Right atrium auricular region (tissue), 2 donors: ENCODE measurements at places on chromosomes 16 and 17.

DNA sequence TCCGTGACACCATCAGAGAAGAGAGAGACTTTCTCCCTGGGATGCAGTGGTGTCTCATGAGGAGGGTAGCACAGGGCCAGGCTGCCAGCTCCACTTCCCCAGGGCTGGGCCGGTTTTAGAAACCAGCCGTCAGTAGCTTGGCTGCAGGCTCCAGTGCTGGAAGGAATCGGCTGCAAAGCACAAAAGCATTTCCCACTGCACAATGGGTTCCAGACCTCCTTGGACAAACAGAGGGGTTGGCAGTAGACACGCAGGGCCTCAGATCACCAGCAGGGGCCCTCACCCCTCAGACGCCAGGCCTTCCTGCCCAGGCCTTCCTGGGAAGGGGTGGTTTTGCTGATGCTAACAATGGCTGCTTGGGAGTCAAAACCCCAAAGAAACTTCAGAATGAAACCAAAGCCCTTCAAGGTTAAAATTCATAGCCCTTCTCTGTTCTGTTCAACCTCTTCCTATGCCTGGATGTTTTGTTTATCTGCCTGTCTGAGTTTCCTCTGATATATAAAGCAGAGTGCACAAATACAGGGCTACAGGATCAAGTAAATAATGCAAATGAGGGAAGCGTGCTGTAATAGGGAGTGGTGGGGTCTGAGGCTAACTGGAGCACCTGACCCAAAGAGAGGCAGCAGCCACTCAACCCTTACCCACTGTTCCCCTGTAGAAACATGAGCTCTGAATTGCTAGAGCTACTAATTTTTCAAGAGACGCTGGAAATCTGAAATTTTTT lies 26.2 kb downstream of the TEKT5 start:
- no peaks in the 10 kb centered on the region for H3K27me3 ChIP-seq
- H3K36me3 ChIP-seq = no peaks in the 10 kb centered on the region
- H3K4me1 ChIP-seq = no peaks in the 10 kb centered on the region
- no peak for DNase-seq
- no peak overlapping the region for H3K27ac ChIP-seq

DNA sequence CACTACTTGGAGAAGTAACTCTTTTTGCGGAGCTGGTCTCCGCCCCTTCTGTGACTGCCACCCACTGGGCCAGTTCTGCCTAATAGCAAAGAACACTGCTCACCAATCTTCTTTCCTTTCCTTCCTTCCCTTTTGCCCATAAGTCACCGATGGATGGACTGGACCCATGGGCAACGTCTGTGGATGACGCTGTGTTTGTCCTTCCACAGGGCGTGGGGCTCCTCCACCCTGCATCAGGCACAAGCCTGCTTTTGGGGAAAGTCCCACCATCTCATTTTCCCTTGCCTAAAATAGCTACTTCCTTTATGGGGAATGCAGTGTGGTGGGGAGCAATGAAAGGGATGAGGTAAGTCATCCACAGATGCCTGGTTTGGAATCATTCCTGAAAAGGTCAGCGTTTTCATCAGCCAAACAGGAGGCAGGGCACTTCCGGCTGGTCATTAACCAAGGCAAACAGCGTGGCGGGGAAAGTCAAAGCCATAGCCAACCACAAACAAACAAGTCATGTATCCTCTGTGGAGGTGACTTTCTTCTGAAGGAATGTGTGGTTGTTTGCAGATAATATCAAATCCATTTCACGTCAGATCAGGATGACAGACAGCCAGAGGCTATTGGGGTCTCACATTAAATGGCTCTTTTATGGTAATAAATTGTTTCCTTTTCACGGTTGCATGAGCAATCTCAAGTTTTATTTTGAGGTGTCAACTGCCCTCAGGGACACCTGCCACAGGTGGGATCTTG lies 30.7 kb upstream of the MED9 start:
- no peak overlapping the region for H3K4me3 ChIP-seq
- no peaks in the 10 kb centered on the region for H3K36me3 ChIP-seq
- H3K27me3 ChIP-seq = no peaks in the 10 kb centered on the region
- no peaks in the 10 kb centered on the region for H3K4me1 ChIP-seq
- no peak overlapping the region for H3K27ac ChIP-seq
- no peak for DNase-seq

DNA sequence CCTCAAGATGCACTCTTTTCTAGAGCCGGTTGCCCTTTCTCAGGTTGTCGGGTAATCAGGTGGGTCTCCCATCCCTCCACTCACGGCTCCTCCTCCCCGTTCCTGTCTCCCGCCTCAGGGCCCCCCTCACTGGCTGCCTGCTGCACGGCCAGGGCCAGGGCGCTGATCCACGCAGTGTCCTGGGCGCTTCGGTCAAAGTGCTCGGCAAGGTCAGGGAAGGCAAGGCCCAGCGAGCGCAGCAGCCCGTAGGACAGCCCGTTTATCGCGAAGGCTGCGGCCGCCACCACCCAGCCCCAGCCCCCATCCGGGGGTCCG lies 753 bp downstream of the SLC16A11 start:
- no peak for DNase-seq
- H3K27me3 ChIP-seq = peaks cover 4% of the 10 kb centered on the region
- no peaks in the 10 kb centered on the region for H3K4me1 ChIP-seq
- peak overlapping the region; percentile 61 for H3K27ac ChIP-seq
- peak overlapping the region; percentile 59 for H3K4me3 ChIP-seq
- no peaks in the 10 kb centered on the region for H3K36me3 ChIP-seq

- DNase-seq = no peak
- peak overlapping the region; percentile 23 for H3K27ac ChIP-seq
- H3K27me3 ChIP-seq = no peaks in the 10 kb centered on the region
- H3K36me3 ChIP-seq = no peaks in the 10 kb centered on the region
- peaks cover 31% of the 10 kb centered on the region for H3K4me1 ChIP-seq
These were observed 121.0 kb downstream of the COPRS start for GRCh38 chr17:31738067-31738466.

GRCh38 chr17:77742579-77742978 lies 215.9 kb upstream of the TNRC6C start:
- DNase-seq = no peak
- H3K4me1 ChIP-seq = peaks cover 21% of the 10 kb centered on the region
- H3K36me3 ChIP-seq = no peaks in the 10 kb centered on the region
- H3K27ac ChIP-seq = no peak overlapping the region

GRCh38 chr17:51144266-51145022 lies 8.9 kb upstream of the NME1 start:
- no peak for DNase-seq
- H3K27me3 ChIP-seq = no peaks in the 10 kb centered on the region
- no peak overlapping the region for H3K4me3 ChIP-seq
- H3K4me1 ChIP-seq = no peaks in the 10 kb centered on the region
- H3K36me3 ChIP-seq = no peaks in the 10 kb centered on the region

DNA sequence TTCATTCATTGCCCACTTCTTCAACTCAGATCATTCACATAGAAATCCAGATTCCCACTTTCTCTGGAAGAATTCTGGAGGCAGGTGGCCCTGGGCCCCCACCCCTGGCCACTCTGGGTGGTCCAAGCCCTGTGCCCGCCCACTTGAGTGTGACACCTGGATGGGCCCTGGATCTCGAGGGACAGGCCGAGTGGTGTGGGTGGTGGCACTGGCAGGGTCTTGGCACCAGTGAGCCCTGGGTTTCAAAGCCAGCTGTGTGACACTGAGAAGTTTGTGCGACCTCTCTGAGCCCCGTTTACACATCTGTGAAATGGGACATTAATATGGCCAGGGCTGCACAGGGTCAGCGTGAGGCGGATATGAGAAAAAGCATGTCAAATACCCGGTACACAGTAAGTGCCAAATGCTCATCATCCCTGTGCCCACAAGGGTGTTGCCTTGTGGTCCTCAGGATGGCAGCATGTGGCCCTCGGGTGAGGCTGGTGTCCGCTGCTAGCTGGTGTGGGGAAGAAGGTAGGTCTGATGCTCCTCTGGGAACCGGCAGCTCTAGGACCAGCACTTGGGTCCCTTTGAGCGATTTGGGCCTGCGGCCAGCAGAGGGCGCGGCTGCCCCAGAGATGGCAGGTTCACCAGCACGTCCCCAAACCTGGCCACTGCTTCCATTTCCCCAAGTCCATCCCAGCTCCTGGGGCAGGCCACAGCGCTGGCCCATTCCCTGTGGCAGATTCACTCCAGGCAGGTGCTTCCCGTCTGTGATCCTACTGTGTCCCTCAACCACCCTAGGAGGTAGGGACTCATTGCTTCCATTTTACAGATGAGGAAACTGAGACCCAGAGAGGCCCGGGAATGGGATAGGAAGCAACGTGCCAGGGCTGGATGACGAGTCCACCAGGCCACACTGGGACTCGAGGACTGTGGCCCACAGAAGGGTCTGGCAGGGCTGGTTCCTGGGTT lies 3.6 kb downstream of the OSGIN1 start:
- H3K4me3 ChIP-seq = no peak overlapping the region
- H3K27me3 ChIP-seq = no peaks in the 10 kb centered on the region
- DNase-seq = peak; percentile 86
- peaks cover 25% of the 10 kb centered on the region for H3K36me3 ChIP-seq

GRCh38 chr17:39231591-39232551 lies 6.1 kb upstream of the STAC2 start:
- H3K4me1 ChIP-seq = peaks cover 13% of the 10 kb centered on the region
- DNase-seq = no peak
- H3K36me3 ChIP-seq = no peaks in the 10 kb centered on the region
- no peaks in the 10 kb centered on the region for H3K27me3 ChIP-seq
- no peak overlapping the region for H3K27ac ChIP-seq

DNA sequence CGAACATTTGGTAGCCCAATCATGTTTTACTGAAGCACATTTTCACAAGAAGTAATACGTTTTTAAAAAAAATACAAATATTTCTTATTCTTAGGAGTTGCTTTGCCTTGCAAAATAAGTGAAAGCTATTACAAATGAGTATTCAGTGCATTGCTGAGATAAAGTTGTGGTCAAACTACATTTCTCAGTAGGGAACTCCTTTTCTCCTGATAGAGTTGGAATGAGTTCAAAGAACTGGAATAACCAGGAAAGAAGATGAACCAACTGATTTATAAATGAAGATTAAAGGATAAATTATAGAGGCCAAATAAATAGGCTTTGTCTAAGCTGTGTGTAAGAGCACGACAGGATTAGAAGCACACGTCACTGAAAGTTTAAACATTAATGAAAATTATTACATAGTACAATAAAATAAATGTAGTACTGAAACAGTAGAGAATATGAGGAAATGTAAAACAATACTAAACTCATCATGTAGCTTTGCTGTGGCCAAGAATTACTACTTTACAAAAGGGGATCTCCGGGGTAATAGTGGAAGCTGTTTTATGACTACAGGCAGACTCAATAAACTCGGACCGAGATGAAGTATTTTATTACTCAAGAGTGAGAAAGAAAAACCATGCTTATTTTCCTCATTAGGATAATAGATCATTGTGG lies 73.6 kb downstream of the KCNJ2 start:
- no peak for DNase-seq
- no peak overlapping the region for H3K4me3 ChIP-seq
- H3K36me3 ChIP-seq = no peaks in the 10 kb centered on the region
- no peak overlapping the region for H3K27ac ChIP-seq
- H3K4me1 ChIP-seq = no peaks in the 10 kb centered on the region

- H3K27ac ChIP-seq = no peak overlapping the region
- H3K4me3 ChIP-seq = no peak overlapping the region
- H3K4me1 ChIP-seq = peaks cover 19% of the 10 kb centered on the region
- no peak for DNase-seq
These were observed 9.9 kb upstream of the GUCY2D start for GRCh38 chr17:7992516-7992915.

DNA sequence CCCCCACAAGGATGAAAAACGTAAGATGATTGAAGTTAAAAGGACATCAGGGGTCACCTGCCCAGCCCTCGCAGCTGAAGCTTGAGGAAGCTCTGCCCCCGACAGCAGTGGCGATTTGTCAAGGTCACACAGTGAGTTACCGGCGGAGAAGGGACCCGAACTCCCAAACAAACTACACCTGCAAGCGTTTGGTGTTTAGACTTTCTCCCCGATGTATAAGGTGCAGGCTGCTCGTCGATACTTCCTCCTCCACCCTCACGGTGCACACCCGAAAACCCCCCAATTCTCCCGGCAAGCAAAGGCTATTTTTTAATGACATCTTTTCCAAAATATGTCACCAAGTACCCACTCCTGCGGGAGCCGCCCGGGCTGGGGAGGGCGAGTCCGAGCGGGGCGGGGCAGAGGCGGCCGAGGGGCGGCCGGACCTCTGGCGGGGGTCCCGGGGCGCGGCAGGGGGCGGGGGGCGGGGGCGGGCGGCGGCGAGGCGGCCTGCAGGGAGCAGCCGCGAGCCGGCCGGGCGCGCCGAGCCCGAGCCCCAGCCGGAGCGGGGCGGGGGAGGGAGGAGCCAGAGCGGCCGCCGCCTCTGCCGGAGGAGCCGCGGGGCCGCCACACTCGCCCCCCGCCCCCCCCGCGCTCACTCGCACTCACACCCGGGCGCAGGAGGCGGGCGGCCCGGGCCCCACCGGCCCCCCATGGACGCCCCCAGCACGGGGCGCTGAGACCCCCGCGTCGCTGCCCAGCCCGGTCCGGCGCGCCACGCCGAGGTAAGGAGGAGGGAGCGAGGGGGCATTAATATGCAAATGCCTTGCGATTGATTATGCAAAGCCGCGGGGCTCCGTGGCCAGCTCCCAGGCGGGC lies at the start of gene THRA:
Gene THRA, plus strand, starts transcription at position 637 of the 858 bp plus-strand sequence. CDS start 11,524 bp downstream, outside the sequence.
- DNase-seq = no peak
- H3K4me1 ChIP-seq = no peaks in the 10 kb centered on the region
- peak within 1 kb of the TSS; percentile 88 for H3K4me3 ChIP-seq
- H3K27ac ChIP-seq = peak within 1 kb of the TSS; percentile 95
- no peaks in the 10 kb centered on the region for H3K27me3 ChIP-seq
- H3K36me3 ChIP-seq = no peaks in the 10 kb centered on the region

- H3K4me3 ChIP-seq = no peak overlapping the region
- H3K36me3 ChIP-seq = peaks cover 95% of the 10 kb centered on the region
- no peak for DNase-seq
- no peak overlapping the region for H3K27ac ChIP-seq
These were observed 42.8 kb downstream of the PKD1 start for GRCh38 chr16:2092866-2093265.

GRCh38 chr17:1153795-1154546 lies 25.8 kb downstream of the ABR start:
- H3K4me1 ChIP-seq = no peaks in the 10 kb centered on the region
- H3K4me3 ChIP-seq = no peak overlapping the region
- no peak overlapping the region for H3K27ac ChIP-seq
- DNase-seq = peak; percentile 76
- H3K36me3 ChIP-seq = peaks cover 8% of the 10 kb centered on the region

DNA sequence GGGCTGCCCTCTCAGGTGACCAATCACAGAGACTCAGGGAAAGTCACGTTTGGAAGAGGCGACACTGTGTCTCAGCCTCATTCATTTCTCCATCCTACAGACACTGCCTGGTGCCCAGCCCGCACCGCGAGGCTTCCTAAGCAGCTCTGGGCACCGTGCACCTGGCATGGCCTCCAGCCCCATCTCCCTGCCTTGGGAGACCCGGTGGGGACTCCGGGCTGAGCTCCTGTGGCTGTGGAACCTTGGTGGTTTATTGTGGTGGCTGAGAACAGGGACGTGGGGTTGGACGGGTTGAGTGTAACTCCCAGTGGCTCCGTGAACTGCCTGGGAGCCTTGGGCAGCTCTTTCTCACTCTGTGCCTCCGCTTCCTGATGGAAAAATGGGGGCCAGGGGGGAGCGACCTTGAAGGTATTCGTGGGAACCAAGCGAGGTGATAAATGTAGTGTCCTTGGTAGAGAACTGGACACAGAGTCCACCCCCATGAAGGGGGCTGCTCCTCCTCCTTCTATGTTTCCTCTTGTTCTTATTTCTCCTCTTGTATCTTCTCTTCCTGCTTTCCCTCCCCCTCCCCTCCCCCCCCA lies 215.4 kb downstream of the SEC14L1 start:
- DNase-seq = peak; percentile 56
- H3K4me3 ChIP-seq = no peak overlapping the region
- H3K27ac ChIP-seq = no peak overlapping the region
